ENCODE measurements at places on chromosomes 13 and 19.

- DNase-seq = peak; percentile 31
Observed at GRCh38 chr19:17797424-17798201, 2.7 kb downstream of the B3GNT3 start.

DNA sequence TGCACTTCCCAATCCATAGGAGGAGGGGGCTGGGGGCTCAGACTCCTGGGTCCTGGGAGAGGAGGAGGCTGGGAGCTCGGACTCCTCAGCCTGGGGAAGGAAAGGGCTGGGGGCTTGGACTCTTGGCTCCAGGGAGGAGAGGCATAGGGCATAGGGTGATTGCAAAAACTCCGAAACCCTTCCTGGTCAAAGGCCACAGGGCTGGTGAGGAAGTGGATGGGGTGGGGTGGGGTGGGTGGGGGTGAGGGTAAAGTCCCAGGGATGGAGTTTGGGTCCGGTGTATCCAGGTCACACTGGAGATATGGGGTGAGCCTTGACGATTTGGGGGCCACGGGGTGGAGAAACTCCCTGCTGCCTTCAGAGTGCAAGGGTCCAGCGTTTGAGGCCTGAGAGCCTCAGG is 2.8 kb downstream of the MYH14 start:
- DNase-seq = no peak

DNA sequence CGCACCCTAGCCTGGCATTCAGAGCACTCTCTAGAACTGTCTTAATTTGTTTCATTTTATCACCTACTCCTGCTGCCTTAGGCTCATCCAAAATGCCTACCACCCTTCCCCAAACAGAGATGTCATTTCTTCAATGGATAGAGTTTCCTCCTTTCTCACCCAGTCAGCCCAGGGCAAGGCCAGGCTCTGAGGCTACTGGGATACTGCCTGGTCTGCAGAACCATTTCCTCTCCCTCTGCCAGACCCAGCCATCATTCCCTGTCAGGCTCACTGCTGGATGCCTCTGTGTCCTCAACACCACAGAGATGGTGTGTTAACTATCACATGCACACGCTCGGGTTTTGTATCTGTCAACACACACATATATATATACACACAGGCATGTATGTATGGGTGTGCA is 47.2 kb downstream of the C13orf42 start:
- DNase-seq = no peak

- no peak for DNase-seq
Observed at GRCh38 chr13:84640691-84641090, 758.4 kb upstream of the SLITRK1 start.

DNA sequence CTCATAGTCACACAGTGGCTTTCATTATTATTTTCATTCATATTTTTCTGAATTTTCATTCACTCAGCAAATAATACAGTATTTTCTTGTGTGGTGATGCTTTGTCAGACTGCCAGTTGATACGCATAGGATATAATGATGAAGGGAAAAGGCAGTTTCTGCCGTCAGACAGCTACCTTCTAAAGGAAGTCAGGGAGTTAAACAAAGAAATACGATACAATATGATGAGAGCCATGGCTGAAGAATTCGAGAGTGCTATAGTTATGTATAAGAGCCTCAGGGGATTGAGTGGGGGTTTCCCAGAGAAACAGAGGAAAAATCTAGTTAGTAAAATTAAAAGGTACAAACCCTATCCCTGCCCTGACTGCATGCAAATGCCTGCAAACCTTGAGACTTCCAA is 479.1 kb downstream of the OLFM4 start:
- DNase-seq = no peak

GRCh38 chr19:35753634-35754369 is 3.0 kb downstream of the HSPB6 start:
- no peak for DNase-seq

GRCh38 chr13:111401151-111401550 is 80.7 kb downstream of the TEX29 start:
- no peak for DNase-seq

GRCh38 chr19:17602872-17603510 is 47.5 kb downstream of the COLGALT1 start:
- DNase-seq = no peak

Data from cardiac fibroblast (primary cell).